ENCODE measurements at places on chromosomes 6 and 20. TPM values are rescaled to one million over a fixed set of nuclear protein-coding genes. Genes with fewer than 3 reads are reported as not detected.

DSN1 gene
- 6.9 TPM for total RNA-seq

GRCh38 chr20:46827718-46828458, 66.8 kb upstream of the EYA2 start:
- no peak for DNase-seq

GRCh38 chr6:29828471-29828797, 809 bp downstream of the HLA-G start:
- DNase-seq, result no peak

- no peak for DNase-seq
These were observed 75.1 kb downstream of the IRAK1BP1 start for GRCh38 chr6:78942446-78942845.

GPR6 gene
- not detected for total RNA-seq

DNA sequence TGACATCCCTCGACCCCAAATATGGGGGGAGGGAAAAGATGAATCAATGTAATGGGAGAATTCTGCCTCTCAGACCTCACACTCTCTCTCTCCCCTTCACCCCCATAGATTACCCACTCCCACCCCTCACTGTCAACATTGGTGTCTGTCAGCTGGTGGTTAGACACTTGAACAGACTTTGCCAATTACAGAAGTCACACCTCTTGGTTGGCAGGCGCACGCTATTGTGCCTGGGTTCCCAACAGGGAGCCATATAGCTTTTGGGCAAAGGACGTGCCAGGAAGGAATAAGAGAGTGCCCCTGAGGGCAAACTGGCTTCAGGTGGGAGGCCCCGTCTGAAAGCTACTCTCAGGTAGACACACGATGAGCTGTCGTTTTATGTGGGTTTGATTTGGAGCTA, 54.1 kb upstream of the FYN start:
- no peak for DNase-seq

GRCh38 chr6:169092375-169092774, 161.3 kb downstream of the THBS2 start:
- no peak for DNase-seq

RRBP1 gene
- 87.3 TPM for total RNA-seq

- no peak for DNase-seq
These were observed 23.0 kb upstream of the AVP start for GRCh38 chr20:3107464-3108025.

GRCh38 chr20:4090756-4091489, 75.6 kb upstream of the RNF24 start:
- no peak for DNase-seq

SH3BGRL2 gene
- total RNA-seq, result 54.6 TPM

DNA sequence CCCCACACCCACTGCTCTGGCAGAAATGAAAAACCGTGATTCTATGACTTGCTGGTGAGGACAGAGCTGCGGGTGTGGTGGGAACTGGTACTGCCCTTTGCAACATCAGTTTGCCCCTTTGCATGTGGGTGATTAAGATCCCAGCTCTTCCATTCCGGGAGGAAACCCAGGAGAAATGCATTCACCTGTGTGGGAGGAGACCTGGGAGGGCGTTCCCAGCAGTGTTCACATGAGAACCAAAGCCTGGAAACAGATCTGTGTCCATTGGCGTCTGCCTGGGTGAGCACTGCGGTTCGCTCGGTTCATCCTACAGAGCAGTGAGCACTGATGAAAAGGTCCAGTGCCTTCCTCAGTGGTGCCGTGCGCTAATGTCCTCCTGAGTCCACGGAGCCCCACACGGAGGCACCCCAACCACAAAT, 89.7 kb downstream of the SMOC2 start:
- no peak for DNase-seq

ULBP2 gene
- total RNA-seq, result 0.22 TPM

DNA sequence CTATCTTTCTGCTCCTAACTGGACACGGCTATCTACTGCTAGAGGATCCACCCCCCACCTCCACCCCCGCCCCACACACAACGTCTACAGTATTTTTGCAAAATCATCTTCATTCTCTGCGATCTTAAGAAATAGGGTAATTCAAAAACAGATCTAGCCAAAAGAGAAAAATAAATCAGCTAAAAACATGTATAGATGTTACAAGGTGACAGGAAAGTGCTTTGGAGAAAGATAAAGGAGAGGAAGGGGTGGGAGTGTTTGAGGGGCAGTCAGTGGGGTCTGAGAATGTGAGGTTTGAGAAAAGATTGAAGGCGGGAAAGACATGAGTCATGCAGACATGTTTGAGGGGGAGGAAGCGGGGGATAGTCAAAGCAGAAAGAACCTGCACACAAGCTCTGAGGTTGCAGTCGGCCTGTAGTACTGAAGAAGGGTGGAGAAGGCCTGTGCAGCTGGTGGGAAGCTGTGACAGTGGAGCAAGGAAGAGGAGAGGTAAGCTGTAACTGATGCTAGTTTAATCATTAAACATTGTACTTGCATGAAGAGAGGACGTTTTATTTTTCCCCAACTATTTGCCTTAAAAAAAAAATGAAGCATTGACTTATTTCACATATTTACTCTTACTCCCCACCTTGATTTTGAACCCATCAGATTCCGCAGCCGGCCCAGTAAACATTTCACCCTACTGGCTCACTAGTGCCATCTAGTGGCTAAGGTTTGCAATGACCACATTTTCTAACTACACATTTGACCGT, 332.6 kb downstream of the ADGRB3 start:
- DNase-seq, result peak; percentile 81

DNA sequence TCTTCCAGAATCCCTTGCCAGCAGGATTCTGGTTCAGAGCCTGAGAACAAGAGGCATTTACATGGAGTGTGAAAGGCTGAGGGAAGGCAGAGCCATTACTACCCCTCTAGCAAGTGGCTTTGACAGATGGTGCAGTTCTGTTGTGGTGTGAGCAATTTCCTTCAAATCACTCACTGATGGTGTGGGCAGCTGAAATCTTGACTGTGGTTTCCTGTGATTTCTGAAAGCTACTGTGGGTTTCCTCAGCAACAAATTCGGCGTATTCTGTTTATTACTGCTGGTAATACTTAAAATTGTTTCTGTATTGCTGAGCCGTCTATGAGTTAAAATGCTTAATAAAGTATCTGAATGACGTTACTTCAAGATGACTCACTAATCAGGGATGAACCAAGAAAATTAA, 181.5 kb upstream of the TCF21 start:
- no peak for DNase-seq

JPH2 gene
- 5.5 TPM for total RNA-seq

- no peak for DNase-seq
These were observed 49.7 kb downstream of the TP53INP2 start for GRCh38 chr20:34753706-34754461.

- DNase-seq, result no peak
These were observed 237.6 kb downstream of the MMUT start for GRCh38 chr6:49225471-49225870.

GRCh38 chr6:142802124-142802523, 142.9 kb downstream of the HIVEP2 start:
- DNase-seq, result no peak

GRCh38 chr6:10297832-10298231, 117.0 kb downstream of the TFAP2A start:
- DNase-seq, result no peak

DNA sequence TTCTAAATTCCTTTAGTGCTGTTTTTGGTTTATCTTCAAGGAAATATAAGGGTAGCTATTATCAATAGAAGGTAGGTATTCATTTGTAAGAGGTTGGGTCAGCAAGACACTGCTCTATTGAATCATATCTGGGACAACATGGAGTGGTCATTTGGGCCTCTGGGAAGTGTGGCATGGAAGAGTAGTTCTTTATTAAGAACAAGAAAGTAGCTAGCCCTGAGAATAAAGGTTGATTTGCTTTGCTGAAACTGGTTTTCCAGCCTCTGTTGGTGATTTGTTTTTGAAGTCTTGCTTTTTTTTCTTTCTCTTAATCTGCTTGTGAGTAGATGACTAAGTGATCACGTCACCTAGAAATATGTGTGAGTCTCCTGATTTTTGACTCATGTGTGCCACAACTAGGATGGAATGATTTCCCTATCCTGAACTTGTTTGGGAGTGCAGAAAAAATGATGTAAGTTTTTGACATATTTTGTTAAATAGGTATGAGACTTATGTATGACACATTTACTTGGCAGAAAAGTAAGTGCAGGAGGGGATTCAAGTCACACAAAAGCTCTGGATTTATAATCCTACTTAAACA, 381.8 kb downstream of the CENPW start:
- no peak for DNase-seq

DNA sequence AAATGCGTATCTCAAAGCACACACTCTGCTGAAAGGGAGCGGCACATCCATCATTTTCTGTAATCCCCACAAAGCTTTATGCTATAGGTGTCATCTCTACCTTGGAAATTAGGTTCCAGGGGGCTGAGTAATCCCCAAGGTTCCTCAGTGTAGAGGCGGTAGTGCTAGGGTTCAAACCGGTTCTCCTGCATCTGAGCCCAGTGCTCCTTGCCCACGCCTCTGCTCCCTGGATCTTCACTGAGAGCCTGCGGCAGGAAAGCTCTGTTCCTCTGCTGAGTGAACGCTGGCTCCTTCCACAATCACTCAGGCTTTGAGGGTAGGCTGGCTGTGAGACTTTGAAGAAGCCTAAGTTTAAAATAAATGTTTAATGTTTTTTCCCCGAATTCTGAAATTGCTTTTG, 24.9 kb downstream of the SLC22A23 start:
- DNase-seq, result no peak

DNA sequence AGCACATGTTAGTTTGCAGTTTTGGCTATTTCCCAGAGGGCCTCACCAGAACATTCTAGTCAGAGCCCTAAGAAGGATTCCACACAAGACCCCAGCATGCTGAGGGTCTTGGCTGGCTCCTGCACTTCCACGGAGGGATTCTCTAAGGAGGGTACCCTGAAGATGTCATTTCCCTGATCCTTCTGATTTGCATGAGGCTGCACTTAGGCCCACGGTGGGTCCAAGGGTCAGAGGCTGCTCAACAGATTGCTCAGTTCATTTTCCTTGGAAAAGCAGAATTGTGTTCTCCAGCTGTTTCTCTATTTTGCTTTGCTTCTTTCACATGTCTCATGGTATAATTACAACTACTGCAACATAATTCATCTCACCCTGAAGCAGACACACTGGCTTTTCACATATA, 22.2 kb downstream of the PREP start:
- DNase-seq, result no peak

KHDC1L gene
- 0.84 TPM for total RNA-seq

- no peak for DNase-seq
These were observed 319.4 kb downstream of the HTR1B start for GRCh38 chr6:77143659-77144447.

GRCh38 chr20:50735813-50736212, 4.4 kb downstream of the PARD6B start:
- no peak for DNase-seq

- DNase-seq, result no peak
These were observed 169.7 kb downstream of the HAO1 start for GRCh38 chr20:7770578-7770977.

GRCh38 chr6:41201764-41202173, 820 bp upstream of the TREML2 start:
- no peak for DNase-seq

DNA sequence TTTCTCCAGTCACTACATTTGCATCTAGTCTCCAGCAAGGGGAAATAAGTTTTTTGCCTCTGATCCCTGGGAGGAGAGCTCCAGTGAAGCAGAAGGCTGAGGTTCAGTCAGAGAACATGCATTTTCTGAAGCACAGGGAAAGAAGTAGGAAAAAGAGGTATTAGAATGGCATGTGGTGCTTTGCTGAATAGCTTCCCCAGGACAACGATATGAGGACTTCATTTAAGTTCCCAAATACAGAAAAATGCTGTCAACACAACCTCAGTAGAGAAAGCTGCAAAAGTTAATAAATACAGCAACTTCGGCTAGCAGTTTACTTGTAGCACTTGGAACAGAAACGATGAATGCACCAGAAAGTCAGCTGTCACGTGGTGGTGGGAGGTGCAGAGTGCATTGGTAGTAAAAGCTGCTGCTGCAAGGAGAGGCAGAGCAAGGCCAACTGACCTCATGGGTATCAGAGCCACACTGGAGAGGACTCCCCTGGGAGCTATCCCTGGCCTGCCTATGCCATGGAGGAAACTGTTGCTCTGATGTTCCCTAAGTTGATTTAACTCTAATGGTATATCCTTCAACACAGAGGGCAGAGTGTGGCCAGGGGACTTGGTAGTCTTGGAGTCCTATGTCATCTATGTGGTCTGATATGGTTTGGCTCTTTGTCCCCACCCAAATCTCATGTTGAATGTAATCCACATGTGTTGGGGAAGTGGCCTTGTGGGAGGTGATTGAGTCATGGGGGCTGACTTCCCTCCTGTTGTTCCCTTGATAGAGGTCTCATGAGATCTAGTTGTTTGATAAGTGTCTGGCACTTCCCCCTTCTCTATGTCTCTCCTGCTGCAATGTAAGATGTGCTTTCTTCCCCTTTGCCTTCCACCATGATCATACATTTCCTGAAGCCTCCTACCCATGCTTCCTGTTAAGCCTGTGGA, 85.9 kb downstream of the ADTRP start:
- DNase-seq, result no peak

DNA sequence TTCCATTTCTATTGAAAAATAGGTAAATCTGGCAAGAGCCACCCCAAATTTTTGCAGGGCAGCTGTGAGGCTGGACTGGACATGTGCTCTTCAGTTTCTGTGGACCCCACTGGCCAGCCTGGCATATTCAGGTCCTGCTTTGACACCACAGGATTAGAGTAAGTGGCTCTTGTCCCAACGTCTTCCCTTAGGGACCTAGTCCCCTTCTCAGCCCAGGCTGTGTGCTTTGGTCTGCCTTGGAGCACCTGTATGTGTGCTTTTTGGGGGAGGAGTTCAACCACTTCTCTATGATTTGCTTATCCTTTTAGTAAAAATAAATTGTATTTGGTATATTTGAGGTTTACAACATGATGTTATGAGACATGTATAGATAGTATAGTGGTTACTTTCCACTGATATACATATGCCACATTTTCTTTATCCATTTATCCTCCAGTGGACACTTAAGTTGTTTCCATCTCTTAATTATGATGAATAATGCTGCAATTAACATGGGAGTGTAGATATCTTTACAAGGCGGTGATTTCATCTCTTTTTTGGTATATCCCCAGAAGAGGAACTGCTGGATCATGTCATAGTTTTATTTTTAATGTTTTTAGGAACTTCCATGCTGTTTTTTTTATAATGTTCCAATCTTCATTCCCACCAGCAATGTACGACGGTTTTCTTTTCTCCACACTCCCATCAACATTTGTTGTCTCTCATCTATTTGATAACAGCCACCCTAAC, 167.8 kb upstream of the UST start:
- DNase-seq, result no peak

CDC40 gene
- total RNA-seq, result 16.2 TPM

TRDN gene
- total RNA-seq, result not detected

SLC22A2 gene
- not detected for total RNA-seq

- no peak for DNase-seq
These were observed 858 bp downstream of the BCAS1 start for GRCh38 chr20:54069501-54069971.

Data from tibial nerve (tissue), 4 donors.